ENCODE measurements at places on chromosomes 6 and 20.

DNA sequence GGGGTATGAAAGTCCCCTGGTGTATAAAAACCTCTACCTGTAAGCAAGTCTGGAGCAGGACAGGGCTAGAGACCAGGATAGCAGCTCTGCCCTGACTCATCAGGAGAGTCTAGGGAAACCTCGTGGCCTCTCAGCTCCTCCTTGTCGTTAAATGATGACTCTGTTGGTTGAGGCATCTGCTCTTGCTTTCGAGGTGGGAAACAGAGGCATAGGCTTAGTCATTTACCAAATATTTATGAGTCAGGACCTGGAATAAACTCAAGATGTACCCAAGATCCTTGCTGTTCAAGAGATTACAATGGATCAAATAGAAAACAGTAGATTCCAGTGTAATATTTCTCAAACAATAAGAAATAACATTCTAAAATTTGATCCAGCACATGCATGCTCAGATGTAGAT lies 5.5 kb downstream of the MANBAL start:
- DNase-seq = no peak

DNA sequence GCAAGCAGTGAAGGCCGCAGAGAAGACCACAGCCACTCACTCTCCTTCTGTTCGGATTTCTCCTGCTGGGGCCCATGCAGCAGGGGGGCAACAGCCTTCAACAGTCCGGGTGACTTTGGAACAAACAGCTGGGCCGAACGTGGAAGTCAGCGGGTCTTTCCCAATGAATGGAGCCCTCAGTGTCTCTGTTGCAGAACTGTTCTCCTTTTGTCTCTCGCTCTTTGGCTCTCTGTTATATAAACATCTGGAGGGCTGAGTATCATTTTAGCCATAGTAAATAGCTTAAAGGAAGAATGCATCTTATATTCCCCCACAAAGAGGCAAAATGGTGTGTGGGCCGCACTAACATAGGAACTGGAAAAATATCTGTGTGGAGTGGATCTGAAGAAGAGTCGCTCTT lies 136.7 kb upstream of the RALGAPA2 start:
- DNase-seq = no peak

DNA sequence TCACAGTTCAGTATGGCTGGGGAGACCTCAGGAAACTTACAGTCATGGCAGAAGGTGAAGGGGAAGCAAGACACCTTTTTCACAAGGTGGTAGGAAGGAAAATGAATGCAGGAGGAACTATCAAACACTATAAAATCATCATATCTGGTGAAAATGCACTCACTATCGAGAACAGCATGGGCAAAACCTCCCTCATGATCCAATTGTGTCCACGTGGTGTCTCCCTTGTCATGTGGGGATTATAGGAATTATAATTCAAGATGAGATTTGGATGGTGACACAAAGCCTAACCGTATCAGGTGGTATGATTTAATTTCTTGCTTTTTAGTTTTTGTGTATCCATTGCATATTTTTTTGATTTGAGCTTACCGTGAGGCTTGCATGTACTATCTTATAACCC lies 133.2 kb upstream of the SYNCRIP start:
- DNase-seq = no peak

GRCh38 chr6:144493035-144493910 lies 208.1 kb downstream of the UTRN start:
- no peak for DNase-seq

DNA sequence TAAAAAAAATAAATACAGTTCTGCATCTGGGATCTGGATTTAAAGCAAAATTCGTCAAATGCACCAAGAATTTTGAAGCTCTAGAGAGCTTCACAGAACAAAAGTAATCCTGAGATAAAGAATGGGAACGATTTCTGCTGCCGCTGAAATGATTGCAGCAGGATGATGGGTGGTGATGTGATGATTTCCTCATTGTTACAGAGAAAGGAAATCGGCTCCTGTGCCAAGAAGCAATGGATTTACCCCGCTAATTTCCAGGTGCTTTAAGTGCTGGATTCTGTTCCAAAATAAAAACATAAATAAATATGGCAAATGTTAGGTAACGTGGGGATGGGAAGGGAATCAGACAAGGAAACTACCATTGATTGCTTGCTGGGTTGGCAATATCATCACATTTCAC lies 1067.9 kb upstream of the MAP3K7 start:
- no peak for DNase-seq
